NCI-H774 (cell line): ENCODE measurements at places on chromosomes 5 and 9.

DNA sequence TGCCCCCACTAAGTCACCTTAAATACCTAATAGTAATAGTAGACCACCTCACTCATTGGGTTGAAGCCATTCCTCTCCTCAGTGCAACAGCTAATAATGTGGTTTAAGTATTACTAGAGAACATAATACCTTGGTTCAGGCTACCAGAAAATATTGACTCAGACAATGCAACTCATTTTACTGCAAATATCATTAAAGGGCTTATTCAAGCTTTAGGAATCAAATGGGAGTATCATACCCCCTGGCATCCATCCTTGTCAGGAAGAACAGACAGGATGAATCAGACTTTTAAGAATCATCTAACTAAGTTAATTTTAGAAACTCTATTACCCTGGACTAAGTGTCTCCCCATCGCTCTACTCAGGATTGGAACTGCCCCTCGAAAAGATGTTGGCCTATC is 6.8 kb upstream of the RNF180 start:
- no peak for DNase-seq

DNA sequence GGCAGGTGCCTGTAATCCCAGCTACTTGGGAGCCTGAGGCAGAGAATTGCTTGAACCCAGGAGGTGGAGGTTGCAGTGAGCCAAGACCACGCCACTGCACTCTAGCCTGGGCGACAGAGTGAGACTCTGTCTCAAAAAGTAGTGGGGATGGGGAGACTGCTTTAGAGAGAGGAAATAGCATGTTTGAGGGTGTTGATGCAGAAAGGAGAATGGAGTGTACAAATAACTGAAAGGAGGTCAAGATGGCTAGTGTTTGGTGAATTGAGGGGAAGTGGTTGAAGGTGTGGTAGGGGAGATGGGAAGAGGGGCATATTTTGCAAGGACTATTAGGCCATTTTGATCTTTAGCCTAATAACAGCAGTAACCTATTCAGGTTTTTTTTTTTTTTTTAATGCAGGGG is 18.2 kb downstream of the TENT2 start:
- no peak for DNase-seq

GRCh38 chr9:126705767-126706697 is 92.3 kb downstream of the LMX1B start:
- DNase-seq: no peak

GRCh38 chr5:154642499-154643245 is 112.5 kb upstream of the LARP1 start:
- DNase-seq: no peak

GRCh38 chr9:133003671-133004090 is 25.2 kb downstream of the GFI1B start:
- no peak for DNase-seq

DNA sequence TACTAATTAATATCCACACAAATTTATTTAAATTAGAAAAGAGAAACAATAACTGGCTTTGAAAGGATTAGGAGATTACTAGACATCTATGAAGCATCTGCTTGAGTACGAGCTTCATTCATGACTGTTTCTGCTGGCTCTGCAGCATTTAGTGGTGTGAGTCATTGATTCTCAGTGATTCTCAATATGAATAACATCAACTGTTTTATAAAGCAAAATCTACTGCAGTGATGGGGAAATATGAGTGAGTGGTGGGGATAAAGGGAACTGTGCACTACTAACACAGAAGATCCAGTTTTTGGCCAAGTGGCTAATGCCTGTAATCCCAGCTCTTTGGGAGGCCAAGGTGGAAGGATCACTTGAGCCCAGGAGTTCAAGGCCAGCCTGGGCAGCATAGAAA is 8.4 kb downstream of the FNBP1 start:
- no peak for DNase-seq

GRCh38 chr5:118902656-118903438 is 85.5 kb downstream of the DTWD2 start:
- DNase-seq: no peak

GRCh38 chr5:168908207-168908606 is 329.0 kb upstream of the PANK3 start:
- DNase-seq: no peak

GRCh38 chr5:96967400-96967799 is 31.5 kb downstream of the LNPEP start:
- no peak for DNase-seq

DNA sequence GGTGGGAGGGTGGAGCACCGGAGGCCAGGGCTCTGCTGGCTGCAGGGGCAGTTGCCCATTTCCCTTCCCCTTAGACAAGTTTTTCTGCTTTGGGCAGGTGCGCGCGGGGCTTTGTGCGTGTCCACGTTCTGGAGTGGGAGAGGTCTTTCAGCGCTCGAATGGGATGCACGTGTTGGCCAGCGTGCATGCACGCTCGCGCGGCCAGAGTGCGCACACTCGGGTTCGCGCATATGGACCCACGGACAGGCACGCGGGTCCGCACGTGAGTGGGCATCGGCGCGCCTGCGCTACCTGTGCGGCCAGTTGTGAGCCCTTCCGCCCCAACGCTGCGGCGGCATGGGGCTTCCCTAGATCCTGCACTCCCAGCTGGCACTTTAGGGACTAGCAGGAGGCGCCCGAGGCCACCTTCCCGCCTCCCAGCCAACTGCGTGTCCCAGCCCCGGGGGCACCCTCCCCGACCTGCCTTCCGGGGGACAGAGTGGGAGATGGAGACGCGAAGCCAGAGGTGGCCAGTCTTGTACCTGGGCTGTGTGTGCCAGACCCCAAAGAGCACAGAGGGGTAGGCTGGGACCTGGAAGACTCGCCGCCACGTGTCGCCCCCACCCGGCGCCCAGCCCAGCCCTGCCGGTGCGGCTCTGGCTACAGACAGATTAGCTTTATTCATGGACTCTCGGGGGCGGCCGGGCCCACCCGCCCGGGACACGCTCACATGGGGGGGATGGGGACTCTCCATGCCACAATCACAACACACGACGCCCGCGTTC is 9.8 kb upstream of the GPRIN1 start:
- no peak for DNase-seq

DNA sequence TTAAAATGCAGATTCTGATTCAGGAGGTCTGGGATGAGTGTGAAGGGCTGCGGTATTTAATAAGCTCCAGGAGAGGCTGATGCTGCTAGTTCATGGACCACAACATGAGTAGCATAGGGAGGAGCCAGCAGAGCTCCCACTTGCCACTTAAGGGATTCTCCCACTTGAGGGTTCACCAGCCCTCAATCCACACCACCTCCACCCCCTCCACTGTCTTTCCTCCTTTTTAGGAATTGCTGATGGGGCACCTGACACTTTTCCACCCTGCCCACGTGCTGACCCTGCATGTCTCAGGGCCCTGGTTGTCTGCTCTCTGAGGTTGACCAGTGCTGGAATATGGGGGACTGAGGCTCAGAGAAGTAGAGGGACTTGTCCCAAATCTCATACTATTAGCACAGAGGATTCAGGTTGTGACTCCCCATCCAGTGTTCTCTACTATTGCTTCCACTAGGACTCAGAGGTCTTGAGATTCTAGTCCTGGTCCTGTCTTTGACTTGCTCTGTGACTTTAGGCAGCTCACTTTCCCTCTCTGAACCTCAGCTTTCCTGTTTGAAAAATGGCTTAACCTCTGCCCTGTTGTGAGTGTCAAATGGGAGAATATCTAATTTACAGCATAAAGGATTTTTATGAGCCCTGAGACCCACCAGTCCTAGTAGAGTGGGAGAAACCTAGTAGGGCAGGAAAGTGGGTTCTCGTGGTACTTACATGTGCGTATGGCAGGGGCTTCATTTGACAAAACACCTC is 72.9 kb downstream of the PPARGC1B start:
- no peak for DNase-seq

- no peak for DNase-seq
Measured at GRCh38 chr5:78522476-78523260, 125.9 kb downstream of the LHFPL2 start.

GRCh38 chr5:154892369-154892771 is 33.9 kb downstream of the CNOT8 start:
- DNase-seq: no peak

DNA sequence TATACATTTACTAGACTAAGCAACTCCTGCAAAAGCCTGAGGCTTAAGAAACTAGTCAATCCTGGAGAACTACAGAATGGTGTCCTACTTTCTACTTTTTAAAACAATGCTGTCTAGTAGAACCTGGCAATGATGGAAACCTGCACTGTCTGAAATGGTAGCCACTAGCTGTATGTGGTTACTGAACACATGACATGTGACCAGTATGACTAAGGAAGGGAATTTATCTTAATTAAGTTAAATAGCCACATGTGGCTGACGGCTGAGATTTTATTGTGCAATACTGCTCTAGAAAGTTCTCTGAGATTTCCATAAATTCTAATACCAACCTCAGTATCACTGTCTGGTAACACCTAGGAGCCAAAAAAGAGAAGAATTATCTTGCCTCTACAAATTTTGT is 44.9 kb upstream of the RAPGEF6 start:
- no peak for DNase-seq

DNA sequence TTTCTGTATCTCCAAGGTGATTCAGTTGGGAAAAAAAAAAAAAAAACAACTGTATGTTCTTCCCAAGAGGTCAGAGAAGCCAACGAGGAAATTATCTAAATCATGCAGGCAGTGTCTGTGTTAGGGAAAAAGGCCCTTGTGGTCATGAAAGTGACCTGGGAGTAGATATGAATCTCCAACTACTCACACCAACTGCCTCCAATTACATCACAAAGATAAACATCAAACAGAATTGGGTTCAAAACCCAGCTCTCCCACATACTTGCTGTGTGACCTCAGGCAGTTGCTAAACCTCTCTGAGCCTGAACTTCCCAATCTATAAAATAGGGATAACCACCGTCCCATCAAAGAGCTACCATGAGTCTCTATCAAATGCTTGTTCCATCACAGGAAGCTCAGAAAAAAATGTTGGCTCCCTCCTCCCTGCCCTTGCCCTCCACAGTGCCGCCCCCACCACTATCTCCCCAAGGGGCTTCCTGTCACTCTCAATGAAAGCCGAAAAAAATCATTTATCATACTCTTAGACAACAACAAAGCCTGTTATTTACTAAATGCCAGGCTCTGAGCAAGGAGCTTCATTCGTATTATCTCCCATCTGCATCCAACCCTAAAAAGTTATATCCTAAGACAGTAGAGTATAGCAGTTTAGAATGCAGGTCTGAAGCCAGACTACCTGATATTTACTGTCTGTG is 42.9 kb downstream of the CDK5RAP2 start:
- no peak for DNase-seq

DNA sequence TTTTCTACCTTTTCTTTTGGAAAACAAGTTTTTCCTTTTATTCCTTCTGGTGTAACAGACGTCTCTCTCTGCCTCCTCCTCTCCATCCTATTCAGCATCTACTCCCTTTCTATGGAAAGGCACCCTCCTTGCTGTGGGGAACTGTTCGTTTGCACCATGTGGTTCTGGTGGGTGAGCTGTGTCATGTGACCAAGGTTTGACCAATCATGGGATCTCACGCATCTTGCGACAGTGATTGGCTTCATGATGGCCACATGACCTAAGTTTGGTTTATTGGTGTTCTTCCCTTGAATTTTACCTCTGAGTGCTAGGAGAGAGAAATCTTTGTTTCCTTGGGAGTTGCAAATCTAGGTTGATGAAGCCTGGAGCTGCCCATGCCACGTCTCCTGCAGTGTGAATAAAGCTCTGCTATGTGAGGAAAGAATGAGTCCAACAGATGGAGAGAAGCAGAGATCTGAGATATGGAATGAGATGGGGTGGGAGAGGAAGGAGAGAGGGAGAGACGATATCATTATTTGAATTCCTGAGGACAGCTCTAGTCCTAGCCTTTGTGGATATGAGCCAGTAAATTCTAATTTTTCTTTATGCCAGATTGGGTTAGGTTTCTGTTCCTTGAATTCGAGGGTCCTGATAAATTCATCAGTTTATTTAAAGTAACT is 178.8 kb upstream of the IL12B start:
- no peak for DNase-seq

GRCh38 chr9:69785757-69786156 is 25.9 kb upstream of the PTAR1 start:
- DNase-seq: no peak

DNA sequence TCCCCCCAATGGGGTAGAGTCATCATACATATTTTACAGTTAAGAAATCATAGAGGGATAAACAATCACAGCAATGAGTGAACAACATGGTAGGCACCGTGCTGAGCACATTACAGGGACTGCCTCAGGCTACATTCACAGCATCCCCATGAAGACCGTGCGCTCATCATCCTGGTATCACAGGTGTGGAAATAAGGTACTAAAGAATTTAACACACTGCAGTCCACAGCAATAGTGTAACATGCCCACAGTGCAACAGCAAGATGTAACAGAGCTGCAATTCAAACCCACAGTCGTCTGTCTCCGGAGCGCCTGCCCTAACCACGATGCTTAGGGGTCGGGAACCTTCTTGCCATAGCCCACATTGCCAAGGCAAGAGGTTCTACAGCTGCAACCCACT is 5.6 kb downstream of the SLIT3 start:
- DNase-seq: no peak
